ENCODE measurements at places on chromosomes 3 and 15.

DNA sequence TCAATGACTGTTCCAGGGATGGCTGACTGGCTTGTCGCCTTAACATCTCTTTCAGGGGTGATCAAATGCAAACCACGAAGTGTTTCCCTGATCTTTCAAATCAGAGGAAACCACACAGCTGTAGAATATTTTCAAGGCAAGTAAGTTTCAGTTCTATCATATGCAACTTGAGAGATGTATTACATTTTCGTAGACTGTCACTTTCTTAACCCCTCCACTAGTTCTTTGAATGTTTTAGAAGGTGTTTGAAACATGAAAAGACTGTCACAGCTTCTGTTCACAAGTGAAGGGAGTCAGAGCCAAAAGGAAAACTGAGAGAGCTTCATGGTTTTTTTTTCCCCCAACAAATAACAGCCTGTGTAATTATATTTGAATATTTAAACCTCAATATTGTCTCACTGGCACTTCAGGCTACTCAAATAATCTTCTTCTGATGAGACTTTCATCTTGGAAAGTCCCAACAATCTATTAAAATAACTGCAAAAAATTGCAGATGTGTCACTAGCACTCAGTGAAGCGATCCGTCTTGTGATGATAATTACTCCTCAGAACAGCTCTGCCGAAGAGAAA, 25.9 kb upstream of the CAPN7 start:
- DNase-seq: no peak

DNA sequence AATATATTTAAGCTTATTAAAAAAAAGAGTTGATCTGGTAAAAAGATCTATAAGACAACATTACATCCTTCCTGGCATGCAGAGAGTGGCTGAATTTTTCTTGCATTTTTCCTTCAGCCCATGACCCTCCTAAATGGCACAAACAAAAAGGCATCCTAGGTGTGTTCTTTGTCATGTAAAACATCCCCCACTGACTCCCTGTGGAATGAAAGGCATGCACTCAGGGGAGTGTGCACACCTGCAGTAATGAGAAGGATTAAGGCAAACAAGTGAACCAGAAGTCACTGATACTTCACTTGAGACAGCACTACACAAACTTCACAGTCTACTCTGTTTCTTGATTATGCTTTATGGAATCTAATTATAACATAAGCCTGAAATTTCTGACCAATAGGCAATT, 195.0 kb downstream of the RBMS3 start:
- DNase-seq: no peak

- DNase-seq: no peak
Observed at GRCh38 chr3:79766496-79767193, 1.2 kb downstream of the ROBO1 start.

GRCh38 chr15:39574427-39574826, 6.5 kb upstream of the THBS1 start:
- no peak for DNase-seq

- no peak for DNase-seq
Observed at GRCh38 chr3:29771602-29772001, 490.7 kb downstream of the RBMS3 start.
